ENCODE measurements at places on chromosomes 5 and 9.
A peak's percentile ranks its signal among the peaks of the same experiment; 100 is the strongest.

- peak; percentile 24 for DNase-seq
These were observed 26.7 kb upstream of the SVEP1 start for GRCh38 chr9:110606179-110606790.

- no peak for DNase-seq
These were observed 29.7 kb downstream of the SLC25A25 start for GRCh38 chr9:128097543-128098296.

GRCh38 chr9:134267881-134268724 is 58.2 kb upstream of the RXRA start:
- no peak for DNase-seq

GRCh38 chr5:150540615-150541396 is 32.9 kb downstream of the NDST1 start:
- peak; percentile 88 for DNase-seq

GRCh38 chr5:147727200-147727599 is 55.3 kb downstream of the JAKMIP2 start:
- DNase-seq: no peak

DNA sequence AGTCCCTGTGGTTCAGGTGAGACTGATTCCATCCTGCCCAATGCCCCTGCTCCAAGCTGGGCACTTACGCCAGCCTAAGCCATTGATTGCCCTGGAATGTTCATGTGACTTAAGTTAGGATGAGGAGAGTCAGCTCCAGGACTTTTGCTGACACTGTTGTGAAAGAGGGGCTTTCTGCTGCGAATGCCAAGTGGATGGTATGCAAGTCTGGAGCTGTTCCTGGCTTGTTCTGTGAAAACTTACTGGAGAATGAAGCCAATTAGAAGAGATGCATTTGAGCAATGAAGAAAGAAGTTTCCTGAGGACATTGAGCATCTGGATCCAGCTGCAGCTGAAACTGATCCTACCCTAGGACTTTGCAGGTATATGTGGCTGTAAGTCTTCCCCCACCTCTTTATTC is 61.2 kb upstream of the ZFR start:
- peak; percentile 82 for DNase-seq

- peak; percentile 83 for DNase-seq
These were observed 10.3 kb downstream of the OCLN start for GRCh38 chr5:69502767-69503488.

GRCh38 chr5:54547711-54548250 is 30.2 kb downstream of the SNX18 start:
- DNase-seq: peak; percentile 85

DNA sequence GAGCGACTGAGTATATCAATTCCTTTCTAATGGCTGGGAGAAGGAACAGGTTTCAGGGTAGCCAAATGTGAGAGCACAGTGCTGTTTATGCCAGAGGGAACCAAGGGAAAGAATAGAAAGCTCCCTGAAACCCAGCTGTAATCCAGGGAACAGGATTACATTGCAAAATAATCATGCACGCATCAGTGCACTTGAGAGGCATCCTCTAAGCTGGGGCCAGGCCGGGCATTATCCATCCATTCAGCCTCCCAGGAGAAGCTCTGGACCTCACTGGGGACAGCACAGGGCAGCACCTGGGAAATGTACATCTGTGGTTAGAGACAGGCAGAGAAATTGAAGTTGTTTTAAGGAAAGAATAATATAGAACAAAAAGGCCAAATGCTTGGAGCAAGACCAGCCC is 72.7 kb downstream of the MTRR start:
- DNase-seq: no peak

DNA sequence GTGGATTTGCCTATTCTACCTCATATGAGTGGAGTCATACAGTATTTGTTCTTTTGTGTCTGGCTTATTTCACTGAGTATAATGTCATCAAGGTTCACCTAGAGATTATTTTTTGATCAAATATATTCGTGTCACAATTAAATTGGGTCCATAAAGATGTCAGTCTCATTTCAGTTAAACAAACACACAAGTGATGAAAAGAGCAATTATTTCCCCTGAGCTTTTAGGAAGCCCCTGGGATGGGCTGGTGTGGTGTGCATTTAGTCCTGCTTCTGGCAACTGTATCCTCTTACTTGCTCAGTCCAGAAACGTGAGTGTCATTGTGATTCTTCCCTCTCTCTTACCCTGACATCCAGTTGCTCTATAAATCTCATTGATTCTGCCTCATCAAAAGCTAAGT is 52.8 kb upstream of the CARTPT start:
- DNase-seq: no peak

- DNase-seq: no peak
These were observed 10.7 kb upstream of the CLK4 start for GRCh38 chr5:178637356-178638074.

DNA sequence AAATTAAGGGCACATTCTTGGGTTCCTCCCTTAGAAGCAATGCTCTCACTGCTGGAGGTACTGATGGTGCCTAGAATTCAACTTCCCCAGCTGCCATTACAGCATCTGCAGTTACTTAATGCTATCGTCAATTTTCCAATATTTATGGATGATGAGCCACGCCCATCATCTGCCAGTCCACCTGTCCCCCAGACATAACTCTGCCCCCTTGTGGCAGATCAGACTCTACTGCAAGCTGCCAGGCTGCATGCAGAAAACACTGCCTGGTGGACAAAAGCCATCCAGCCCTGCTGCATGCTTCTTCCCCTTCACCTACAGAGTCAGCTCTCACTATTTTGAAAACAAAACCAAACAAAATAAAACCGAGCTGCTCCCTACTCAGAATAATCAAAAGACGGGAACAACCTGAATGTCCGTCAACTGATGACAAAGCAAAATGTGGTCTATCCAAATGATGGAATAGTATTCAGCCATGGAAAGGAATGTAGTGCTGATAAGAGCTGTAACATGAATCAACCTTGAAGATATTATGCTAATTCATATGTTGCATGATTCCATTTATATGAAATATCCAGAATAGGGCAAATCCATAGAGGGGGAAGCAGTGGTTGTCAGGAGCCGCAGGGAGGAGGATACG is 66.4 kb downstream of the RETREG1 start:
- DNase-seq: peak; percentile 33

DNA sequence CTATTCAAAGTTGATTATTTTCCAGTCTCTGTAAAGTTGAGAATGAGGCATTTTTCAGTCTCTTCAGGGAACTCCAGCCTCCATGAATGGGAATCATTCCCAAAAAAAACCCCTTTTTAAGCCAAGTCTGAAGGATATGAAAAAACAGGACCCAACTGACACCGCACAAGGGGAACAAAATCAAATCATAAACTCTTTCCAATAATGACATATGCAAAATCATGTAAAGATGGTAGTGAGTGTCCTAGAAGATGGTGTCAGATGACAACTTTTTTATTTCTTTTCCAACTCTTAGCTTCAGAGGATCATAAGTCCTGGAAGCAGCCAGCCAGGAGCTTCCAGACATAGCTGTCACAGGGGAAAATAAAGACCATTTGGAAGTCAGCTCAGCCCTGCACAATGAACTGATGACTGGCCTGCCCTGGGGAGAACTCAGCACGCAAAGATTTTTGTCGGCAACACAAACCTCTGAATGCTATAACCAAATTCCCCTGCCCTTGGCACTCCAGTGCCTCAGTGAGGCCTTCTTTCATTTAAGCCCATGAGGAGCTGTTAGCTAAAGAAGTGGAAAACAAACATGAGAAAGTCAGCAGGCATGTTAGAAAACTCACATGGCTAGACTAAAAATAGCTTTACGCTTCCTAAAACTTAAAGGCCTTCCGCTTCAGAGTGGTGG is 85.4 kb downstream of the SLC1A3 start:
- DNase-seq: peak; percentile 77

DNA sequence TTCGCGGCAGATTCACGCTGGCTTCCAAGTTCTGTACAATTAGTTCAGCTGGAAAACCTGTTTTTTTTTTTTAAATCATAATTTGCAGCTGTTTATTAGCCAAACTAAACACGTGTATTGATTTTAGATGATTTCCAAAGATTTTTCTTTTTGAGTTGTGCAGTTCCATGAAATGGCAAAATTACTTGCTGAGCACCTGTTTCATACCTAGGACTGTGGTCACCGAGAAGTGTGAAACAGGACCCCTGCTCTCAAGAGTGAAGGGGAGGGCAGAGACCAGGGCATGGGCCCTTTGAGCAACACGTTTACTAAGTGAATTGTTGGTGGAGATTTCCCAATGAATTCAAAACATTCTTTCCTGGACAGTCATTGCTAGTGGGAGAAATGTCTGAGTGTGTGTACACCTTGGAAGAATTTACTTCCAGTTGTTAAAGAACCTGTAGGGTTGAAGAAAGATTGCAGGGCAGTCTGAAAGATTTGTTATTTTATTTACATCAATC is 688 bp downstream of the SNX24 start:
- DNase-seq: peak; percentile 76

DNA sequence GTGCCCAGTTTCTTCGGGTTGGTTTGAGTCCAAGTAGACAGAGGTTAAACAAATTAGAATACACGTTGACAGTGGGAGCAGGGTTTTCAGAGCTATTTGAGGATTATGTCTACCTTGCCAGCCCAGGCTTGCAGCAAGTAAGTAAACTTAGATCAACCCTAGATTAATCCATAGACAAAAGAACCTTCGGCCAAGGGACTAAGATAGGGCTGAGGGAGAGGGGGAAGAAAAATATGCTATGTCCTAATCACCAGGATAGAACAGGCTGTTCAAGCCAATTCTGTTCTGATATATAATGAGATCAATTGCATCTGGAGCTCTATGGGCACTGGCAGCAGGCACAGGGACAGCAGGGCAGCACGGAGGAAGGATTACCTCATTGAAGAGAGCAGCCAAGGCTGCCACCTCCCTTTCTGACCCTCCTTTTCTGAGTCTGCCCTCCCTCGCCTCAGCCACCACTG is 377.7 kb downstream of the PIK3R1 start:
- no peak for DNase-seq

- DNase-seq: no peak
These were observed 2.3 kb upstream of the AK3 start for GRCh38 chr9:4743131-4743875.

GRCh38 chr5:81007637-81008027 is 47.5 kb downstream of the RASGRF2 start:
- no peak for DNase-seq

- DNase-seq: peak; percentile 5
These were observed 16.0 kb upstream of the AFF4 start for GRCh38 chr5:132979367-132979940.

- peak; percentile 36 for DNase-seq
These were observed 11.9 kb downstream of the TMC1 start for GRCh38 chr9:72533322-72533721.

GRCh38 chr9:117180896-117181445 is 233.9 kb downstream of the ASTN2 start:
- DNase-seq: no peak

DNA sequence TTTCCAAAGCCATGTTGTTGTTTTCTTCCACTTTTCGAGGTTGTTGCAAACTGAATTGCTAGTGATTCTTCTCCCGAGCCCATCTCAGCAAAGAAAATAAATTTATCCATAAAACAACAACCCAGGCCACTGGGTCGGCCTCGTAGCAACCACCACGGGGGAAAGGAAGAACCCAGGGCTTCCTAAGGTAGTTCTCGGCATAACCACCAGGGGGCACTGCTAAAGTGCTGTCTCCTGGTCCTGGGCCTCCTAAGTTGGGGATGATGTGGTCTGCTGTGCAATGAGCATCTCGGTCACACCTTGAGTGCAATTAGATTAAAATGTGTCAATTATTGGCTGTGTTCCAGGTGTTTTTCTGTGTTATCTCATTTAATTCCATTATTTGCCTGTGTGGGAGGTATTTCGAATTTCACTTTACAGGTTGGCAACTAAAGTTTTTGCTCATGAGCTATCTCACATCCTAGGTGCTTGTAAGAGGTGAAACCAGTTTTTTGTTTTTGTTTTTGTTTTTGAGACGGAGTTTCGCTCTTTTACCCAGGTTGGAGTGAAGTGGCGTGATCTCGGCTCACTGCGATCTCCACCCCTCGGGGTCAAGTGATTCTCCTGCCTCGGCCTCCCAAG is 102.8 kb upstream of the DAP start:
- DNase-seq: peak; percentile 36

- peak; percentile 87 for DNase-seq
These were observed 44.6 kb upstream of the LPCAT1 start for GRCh38 chr5:1568201-1568979.

- DNase-seq: peak; percentile 57
These were observed 876.4 kb downstream of the NR2F1-AS1 start for GRCh38 chr5:92704590-92704989.

GRCh38 chr9:108041551-108041950 is 552.0 kb upstream of the KLF4 start:
- peak; percentile 84 for DNase-seq

DNA sequence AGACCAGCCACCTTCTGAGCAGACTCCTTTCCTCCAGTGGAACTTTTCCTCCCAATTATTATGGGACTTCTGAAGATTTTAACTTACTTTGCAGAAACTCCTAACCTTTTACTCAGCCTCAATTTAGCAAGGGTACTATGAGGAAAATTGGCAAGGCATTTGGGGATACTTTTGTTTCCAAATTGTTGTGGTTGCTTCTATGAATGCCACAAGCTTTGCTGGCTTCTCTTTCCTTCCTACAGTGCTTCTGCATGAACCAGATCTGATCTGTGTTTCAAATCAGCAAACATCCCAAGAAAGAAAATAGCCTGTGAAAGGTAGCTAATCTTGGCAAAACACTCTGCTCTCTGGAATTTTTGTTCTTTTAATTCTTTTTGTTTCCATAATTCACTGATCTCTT is 57.3 kb upstream of the TAF11L2 start:
- DNase-seq: peak; percentile 23

DNA sequence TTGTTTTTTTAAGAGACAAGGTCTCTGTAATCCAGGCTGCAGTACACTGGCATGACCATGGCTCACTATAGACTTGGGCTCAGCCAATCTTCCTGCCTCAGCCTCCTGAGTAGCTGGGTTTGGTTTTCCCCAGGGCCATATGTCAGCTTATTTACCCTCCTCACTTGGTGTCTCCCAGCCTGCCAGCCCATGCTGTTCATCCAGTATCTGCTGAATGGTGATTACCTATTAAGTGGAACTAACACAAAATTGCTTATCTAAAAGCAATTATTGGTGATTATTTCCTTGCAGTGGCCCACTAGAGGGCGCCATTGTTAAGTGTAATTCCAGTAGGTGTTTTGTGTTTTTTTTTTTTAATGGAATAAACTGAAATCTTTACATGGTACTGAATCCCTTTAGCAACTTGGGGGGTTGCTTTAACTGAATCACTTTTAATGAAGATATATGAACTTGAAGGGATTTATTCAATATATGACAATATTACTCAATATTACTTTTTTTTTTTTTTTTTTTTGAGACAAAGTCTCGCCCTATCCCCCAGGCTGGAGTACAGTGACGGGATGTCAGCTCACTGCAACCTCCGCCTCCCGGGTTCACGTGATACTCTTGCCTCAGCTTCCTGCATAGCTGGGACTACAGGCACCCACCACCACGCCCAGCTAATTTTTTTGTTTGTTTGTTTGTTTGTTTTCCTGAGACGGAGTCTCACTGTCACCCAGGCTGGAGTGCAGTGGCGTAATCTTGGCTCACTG is 13.8 kb downstream of the EXOSC2 start:
- peak; percentile 63 for DNase-seq

GRCh38 chr9:36970007-36970888 is 63.8 kb downstream of the PAX5 start:
- no peak for DNase-seq

- no peak for DNase-seq
These were observed 251.3 kb upstream of the RFX3 start for GRCh38 chr9:3777137-3777536.

GRCh38 chr5:9233712-9234111 is 312.2 kb downstream of the SEMA5A start:
- DNase-seq: peak; percentile 62

GRCh38 chr5:151178777-151179488 is 21.4 kb upstream of the ANXA6 start:
- no peak for DNase-seq

- DNase-seq: peak; percentile 71
These were observed 91.1 kb downstream of the ZNF608 start for GRCh38 chr5:124655251-124655917.

- no peak for DNase-seq
These were observed 115.2 kb upstream of the LHFPL2 start for GRCh38 chr5:78763659-78764189.
